Stimulated activated CD4-positive, alpha-beta T cell treated with anti-CD3 and anti-CD28 coated beads, Interleukin-1b, Interleukin-23, amount 100 ng/mL, for 24 hours (primary cell): ENCODE measurements at places on chromosomes 5 and 9.

- DNase-seq, result no peak
These were observed 576.3 kb downstream of the PDE4D start for GRCh38 chr5:59317023-59317773.

- no peak for DNase-seq
These were observed 35.1 kb downstream of the NDST1 start for GRCh38 chr5:150542933-150543445.

- DNase-seq, result no peak
These were observed 33.0 kb downstream of the TRIM32 start for GRCh38 chr9:116720111-116720510.

DNA sequence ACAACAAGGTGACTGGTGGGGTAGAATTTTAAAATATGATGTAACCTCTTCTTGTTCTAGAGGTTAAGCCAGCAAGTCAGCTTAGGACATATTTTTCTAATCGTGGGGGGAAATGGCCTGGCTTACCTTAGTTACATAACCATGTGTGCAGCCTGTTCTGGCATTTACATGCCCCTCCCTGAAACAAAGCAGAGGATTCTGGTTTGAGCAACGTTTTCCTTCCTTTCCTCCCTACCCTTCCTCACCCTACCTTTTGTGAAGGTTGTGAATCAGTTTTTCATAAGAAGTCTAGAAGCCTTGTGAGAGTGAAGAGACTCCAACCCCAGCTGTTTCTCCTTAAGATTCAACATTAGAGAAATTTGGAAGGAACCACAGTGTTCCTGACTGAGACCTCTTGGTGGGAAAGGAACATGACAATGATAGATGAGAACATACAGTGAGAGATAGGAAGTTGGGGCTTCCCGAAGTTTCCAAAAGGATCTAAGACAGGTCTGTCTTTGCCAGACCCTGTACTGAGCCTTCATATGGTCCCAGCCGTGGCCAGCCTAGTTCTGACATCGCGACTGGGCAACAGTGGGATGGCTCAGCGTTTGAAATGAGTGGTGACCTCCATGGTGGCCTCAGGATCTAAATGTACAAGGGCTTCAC lies 365.2 kb downstream of the SPATA31D1 start:
- no peak for DNase-seq

GRCh38 chr9:137464291-137464999 lies 5.3 kb upstream of the NSMF start:
- DNase-seq, result no peak

DNA sequence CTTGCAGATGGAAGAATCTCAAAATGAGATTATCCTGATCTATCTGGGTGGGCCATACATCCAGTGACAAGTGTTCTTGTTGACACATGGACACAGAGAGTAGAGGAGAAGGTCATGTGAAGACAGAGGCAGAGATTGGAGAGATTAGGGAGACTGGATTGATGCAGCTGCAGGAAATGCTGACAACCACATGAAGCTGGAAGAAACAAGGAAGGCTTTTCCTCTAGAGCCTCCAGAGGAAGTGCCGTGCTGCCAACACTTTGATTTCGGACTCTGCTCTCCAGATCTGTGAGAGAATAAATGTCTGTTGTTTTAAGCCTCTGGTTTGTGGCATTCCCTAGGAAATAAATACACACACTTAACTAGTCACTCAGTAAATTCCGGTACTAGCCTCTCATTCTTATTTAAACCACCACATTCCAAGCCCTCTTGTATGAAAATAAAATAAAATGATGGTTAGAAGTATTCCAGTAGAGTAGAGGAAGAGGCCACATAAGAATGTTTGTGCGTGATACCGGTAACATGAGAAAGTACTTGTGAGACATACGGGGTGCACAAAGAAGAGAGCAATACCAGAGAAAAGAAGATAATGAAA lies 110.9 kb upstream of the DMAC1 start:
- no peak for DNase-seq

DNA sequence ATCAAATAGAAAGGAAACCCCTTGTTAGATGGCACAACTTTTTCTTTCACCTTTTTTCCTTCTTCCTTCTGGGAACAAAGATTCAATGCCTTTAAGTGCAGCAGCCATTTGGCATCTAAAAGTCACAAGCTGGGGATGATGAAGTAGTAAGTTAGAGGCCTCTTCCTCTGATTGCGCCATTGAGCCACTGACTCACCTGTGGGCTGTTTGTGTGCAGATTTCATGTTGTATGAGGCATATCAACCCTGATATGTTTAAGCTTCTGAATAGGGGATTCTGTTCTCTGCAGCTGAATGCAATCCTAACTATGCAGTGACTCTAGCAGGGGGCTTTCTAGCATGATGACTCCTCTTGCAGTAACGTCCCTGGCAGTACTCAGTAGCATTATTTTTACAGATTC lies 599.9 kb downstream of the CSNK1G3 start:
- DNase-seq, result no peak

- no peak for DNase-seq
These were observed 33.7 kb upstream of the ADRB2 start for GRCh38 chr5:148792744-148793143.

GRCh38 chr9:137833721-137834613 lies 43.6 kb upstream of the CACNA1B start:
- DNase-seq, result no peak

GRCh38 chr9:107465467-107466451 lies 23.8 kb downstream of the KLF4 start:
- DNase-seq, result no peak

GRCh38 chr5:619444-619843 lies 7.3 kb downstream of the CEP72 start:
- no peak for DNase-seq

DNA sequence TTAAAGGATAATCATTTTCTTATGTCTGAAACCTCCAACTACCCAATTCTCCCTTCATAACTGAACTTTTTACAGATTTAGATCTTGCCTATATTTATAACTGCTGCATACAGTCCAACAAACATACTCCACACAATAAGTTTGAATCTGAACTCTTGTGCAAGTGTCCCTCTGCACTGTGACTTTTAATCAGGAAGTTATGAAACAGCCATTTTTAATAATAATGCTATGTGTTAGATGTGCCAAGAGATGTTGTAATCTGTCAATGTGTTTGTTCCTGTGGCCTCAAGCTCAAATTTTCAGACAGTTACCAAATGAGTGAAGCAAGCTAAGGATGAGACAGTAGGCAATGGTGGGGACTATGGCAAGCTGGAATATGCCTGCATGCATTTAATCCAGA lies 57.6 kb upstream of the MTAP start:
- no peak for DNase-seq

DNA sequence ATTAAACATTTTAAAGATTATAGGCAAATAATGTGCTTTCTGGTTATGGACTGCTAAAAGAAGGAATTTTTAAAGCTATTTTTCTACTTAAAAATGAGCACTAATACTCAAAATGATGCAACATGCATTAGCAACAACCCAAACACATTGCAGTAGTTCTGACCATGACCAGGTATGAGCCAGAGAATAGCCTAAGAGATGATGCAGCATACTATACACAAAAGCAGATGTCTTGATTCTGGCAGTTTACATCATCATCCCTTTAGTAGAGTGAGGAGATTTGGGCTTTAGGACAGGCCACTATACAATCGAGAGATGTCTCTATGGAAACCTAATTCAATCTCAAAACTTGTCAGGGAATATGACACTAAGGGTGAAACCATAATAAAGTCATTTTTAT lies 307.1 kb downstream of the PRR16 start:
- no peak for DNase-seq

- DNase-seq, result no peak
These were observed 262.9 kb upstream of the PTPRD start for GRCh38 chr9:10875752-10876151.

- DNase-seq, result no peak
These were observed at the start of gene PRR7 for GRCh38 chr5:177446200-177447065. TSS of gene PRR7 (plus strand) at chr5:177446814. CDS start at chr5:177455068, 8,254 bp downstream.

GRCh38 chr9:88745276-88746001 lies 210.5 kb downstream of the NXNL2 start:
- no peak for DNase-seq

DNA sequence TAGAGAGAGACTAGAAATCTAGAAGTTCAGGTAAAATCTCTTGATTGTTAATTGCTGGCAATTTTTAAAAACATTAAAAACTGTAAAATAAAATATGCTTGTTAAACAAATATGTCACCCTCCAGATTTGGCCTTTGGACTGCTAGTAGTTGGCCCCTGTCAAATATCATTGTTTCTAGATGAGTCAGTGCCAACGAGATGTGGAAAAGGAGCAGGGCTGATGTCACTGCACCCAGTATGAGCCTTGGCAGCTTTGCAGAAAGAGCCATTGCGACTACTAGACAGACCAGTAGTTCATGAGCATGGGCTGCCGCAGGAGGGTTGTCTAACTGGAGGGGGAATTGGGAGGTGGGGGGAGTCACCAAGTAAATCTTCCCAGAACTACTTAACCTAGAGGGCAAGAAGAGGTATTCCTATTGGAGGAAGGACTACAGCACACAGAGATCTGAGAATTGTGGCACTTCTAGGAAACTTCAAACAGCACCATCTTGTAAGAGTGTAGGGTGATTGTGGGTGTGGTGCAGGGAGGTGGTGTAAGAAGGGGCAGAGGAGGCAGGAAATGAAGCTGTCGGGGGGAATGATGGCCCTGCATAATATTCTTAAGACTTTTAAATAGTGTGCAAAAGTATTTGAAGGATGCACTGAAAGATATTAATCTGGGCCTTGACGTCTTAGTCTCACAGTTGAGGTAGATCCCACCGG lies 7.1 kb upstream of the DOCK2 start:
- no peak for DNase-seq

DNA sequence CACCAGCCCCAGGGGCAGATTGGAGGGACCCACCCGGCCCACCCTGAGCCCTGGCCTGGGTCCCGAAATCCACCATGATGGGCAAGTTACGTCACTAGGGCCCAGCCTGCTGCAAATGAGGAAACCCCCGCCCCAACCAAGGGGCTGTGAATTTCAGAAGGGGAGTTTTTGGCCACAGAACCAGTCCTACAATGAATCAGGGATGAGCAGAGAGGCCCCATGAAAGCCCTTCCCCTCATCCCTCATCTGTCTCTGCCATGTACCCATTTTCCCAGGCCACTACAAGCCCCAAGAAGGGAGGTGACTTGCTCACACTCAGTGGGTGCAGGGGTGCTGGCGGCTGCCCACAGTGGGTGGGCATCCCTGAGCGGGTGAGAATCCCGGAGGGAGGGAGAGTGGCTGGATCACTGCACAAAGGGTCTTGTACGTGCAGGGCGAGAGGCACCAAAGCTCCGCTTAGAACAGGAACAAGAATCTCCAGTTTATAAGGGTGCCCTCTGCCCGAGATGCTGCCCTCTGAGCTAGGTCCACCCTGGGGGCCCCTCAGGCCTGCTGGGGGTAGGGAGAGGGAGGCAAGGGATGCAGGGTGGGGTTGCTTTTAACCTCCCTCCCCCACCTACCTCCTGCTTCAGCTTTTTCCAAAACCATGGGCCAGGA lies 10.4 kb upstream of the TCF7 start:
- DNase-seq, result no peak

- DNase-seq, result no peak
These were observed 576.1 kb downstream of the LRRC70 start for GRCh38 chr5:63154476-63155309.

DNA sequence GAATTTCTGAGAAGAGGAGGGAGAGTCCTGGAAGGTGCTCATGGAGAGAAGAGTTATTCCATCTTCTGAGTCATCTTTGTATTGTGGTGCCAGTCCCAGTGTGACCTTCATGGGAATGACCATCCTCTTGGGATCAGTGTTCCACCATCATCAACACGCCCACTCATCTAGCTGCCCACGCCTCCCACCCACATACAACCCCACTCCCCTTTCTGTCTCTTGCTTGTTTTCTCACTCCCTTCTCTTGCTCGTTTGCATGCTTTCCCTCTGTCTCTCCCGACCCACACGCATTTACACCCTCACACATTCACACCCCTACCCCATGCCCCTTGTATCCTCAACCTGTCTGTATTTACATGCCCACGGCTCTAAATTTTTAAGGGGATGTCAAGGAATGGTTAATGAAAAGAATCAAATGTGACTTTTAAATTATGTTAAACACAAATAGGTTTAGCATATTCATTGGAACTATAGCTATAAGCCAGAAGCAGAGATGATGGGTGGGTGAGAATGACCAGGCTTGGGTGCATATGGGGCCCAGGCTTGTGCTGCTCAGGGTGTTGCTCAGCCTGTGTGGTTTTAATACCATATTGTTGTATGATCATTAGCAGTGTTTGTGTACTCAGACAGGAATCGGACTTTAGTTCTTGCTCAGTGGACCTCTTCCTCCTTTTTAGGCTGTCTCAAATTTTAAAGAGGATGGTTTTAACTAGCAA lies 160.4 kb downstream of the ARHGAP26 start:
- DNase-seq, result no peak

DNA sequence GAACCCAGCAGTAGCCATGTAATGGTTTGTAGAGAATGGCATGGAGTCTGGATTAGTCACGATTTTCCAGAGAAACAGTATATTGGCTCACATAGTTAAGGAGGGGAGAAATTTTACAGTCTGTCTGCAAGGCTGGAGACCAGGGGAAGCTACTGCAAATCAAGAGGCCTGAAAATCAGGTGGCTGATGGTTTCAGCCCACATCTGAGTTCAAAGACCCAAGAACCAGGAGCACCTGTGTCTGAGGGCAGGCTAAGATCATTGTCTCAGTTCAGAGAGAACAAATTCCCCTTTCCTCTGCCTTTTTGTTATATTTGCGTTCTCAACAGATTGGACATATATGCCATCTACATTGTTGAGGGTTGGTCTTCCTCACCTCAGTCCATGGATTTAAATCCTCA lies 207.5 kb upstream of the IRX2 start:
- DNase-seq, result no peak

- no peak for DNase-seq
These were observed 56.4 kb downstream of the SNX18 start for GRCh38 chr5:54573812-54574489.

- DNase-seq, result no peak
These were observed 77.7 kb upstream of the GNA14 start for GRCh38 chr9:77725820-77726219.

- DNase-seq, result no peak
These were observed 123.7 kb downstream of the PDE4D start for GRCh38 chr5:59769832-59770231.

GRCh38 chr9:124054582-124055227 lies 43.1 kb downstream of the LHX2 start:
- no peak for DNase-seq

GRCh38 chr5:143354025-143354424 lies 49.5 kb downstream of the NR3C1 start:
- DNase-seq, result no peak
